HCEC 1CT (cell line): ENCODE measurements at places on chromosomes 4 and X.

GRCh38 chrX:45063319-45064095 is 137.2 kb downstream of the DIPK2B start:
- no peak for DNase-seq

GRCh38 chrX:65668377-65669310 is 1.2 kb downstream of the MSN start:
- DNase-seq: peak; percentile 72

DNA sequence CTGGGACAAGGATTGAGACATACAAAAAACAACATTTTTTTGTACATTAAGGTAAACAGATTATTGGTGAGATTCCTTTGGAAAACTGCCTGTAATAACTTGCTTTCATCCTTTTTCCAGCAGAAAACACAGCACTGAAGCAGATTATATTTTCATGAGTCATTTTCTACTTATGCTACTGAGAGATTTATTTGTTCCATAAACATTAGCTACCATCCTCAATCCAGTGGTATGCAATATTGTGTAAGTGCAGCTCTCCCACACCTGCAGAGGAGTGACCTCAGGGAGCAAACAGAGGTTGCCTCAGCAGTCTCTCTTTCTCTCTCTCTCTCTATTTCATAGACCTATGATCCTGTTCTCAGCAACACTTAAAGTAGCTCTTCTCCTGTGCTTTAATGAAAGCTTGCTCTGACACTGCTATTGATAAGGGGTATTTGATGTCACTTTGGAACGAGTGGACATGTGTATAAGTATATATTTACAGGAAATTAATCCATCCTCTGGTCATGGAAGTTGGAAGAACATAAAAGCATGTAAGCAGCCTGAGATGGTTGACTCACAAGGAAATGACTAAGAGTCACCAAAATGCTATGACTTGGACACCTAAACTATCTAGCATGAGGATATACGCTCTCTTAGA is 163.7 kb upstream of the SPANXC start:
- DNase-seq: peak; percentile 86

GRCh38 chrX:150239946-150240642 is 123.0 kb upstream of the MAMLD1 start:
- DNase-seq: no peak

DNA sequence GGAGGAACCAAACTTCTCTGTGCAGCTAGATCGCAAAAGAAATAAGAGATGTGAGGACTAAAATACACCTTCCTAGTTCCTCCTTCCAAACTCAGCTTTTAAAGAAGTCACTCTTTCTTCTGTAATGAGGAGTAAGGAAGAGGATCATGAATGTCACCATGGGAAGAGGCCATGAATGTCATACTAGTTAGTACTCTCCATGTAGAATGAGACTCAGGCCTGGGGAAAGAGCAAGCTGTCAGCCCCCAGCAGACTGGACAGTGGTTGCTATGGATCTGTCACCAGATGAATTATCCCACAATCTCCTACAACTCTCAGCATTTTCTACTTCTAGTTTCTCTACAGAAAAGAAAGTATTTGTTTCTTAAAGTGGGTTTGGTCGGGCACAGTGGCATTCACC is 57.1 kb upstream of the PRDM8 start:
- DNase-seq: no peak
